Kidney (tissue), 22 donors: ENCODE measurements at places on chromosomes 6 and 20. TPM values are rescaled to one million over a fixed set of nuclear protein-coding genes. Genes with fewer than 3 reads are reported as not detected.

Gene ETV7
- 4.6 TPM for total RNA-seq

Gene BTN1A1
- 0.09 TPM for total RNA-seq

Gene MYB
- 1.3 TPM for total RNA-seq

Gene ADISSP
- 26.3 TPM for total RNA-seq

Gene KCNS1
- 2.9 TPM for total RNA-seq

Gene MRPS18A
- total RNA-seq = 36.4 TPM

Gene CFB
- 200 TPM for total RNA-seq

Gene CYP39A1
- total RNA-seq = 6.0 TPM

Gene HDGFL1
- total RNA-seq = not detected

Gene DDR1
- 362 TPM for total RNA-seq

Gene MYT1
- total RNA-seq = not detected

Gene TRDN
- 0.19 TPM for total RNA-seq

Gene TGM3
- total RNA-seq = 0.13 TPM

Gene TRIM40
- not detected for total RNA-seq

Gene SLC22A23
- 5.3 TPM for total RNA-seq

Gene LHFPL5
- 0.47 TPM for total RNA-seq

Gene LIN28B
- not detected for total RNA-seq

Gene TSBP1
- not detected for total RNA-seq

Gene ZSCAN31
- 6.3 TPM for total RNA-seq

Gene ADGRF1
- 58.8 TPM for total RNA-seq

Gene PNPLA1
- 0.19 TPM for total RNA-seq

Gene PHACTR3
- 12.3 TPM for total RNA-seq

Gene BPIFB2
- total RNA-seq = not detected

Gene GID8
- total RNA-seq = 37.3 TPM

Gene LRRC1
- total RNA-seq = 12.6 TPM

Gene TDRD6
- total RNA-seq = 0.47 TPM

Gene SAPCD1
- 6.5 TPM for total RNA-seq

Gene OOEP
- 0.35 TPM for total RNA-seq

Gene TSPO2
- total RNA-seq = 0.44 TPM

Gene HRH3
- total RNA-seq = not detected

Gene TREM2
- total RNA-seq = 7.8 TPM

Gene GSTA3
- total RNA-seq = not detected

Gene C6orf52
- 1.5 TPM for total RNA-seq

Gene SAMD3
- 3.5 TPM for total RNA-seq

Gene FAM217B
- 15.5 TPM for total RNA-seq

Gene KIF13A
- 35.9 TPM for total RNA-seq

Gene SLC17A1
- 26.3 TPM for total RNA-seq

Gene LY6G6C
- total RNA-seq = not detected

Gene RGS17
- total RNA-seq = 0.28 TPM

Gene MCHR2
- total RNA-seq = not detected

Gene RAET1E
- 1.0 TPM for total RNA-seq

Gene ACTL10
- total RNA-seq = 3.0 TPM

Gene TRIM31
- 0.22 TPM for total RNA-seq

Gene ATP9A
- total RNA-seq = 40.2 TPM

Gene IL17F
- not detected for total RNA-seq

Gene IL17A
- total RNA-seq = not detected

Gene GPR63
- total RNA-seq = 0.69 TPM

Gene PDYN
- not detected for total RNA-seq

Gene TREM1
- total RNA-seq = 1.4 TPM

Gene NEDD9
- 101 TPM for total RNA-seq

Gene IL20RA
- total RNA-seq = 0.16 TPM

Gene PROKR2
- total RNA-seq = not detected

Gene RAMACL
- total RNA-seq = 1.9 TPM
